ENCODE measurements at places on chromosomes 7 and 10.

- no peak for DNase-seq
Observed at GRCh38 chr10:124221356-124222317, 128.2 kb upstream of the CHST15 start.

DNA sequence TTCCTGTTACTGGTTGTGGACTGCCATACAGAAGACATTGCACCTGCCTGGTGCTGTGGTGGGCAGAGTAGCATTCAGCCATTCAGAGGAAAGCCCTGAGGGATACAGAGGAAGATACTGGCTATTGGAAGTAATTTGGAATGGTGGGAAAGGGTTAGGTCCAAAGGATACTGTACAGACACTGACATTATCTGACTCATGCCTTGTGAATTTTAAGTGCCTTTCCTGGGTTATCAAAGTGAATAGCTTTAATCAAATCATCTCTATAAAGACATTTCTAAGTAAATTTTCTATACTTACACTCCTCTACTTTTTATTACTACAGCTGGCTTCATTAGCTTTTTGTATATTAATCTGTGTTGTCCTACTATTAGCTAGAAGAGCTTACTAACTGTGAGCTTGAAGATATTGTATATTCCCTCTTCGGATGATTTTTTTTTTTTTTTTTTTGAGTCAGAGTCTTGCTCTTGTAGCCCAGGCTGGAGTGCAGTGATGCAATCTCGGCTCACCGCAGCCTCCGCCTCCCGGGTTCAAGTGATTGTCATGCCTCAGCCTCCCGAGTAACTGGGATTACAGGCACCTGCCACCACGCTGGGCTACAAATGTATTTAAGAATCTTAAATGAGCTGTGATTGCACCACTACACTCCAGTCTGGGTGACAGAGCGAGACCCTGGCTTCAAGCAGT, 186.5 kb downstream of the ADK start:
- DNase-seq: no peak

GRCh38 chr7:116185956-116186355, 24.4 kb upstream of the TES start:
- no peak for DNase-seq

DNA sequence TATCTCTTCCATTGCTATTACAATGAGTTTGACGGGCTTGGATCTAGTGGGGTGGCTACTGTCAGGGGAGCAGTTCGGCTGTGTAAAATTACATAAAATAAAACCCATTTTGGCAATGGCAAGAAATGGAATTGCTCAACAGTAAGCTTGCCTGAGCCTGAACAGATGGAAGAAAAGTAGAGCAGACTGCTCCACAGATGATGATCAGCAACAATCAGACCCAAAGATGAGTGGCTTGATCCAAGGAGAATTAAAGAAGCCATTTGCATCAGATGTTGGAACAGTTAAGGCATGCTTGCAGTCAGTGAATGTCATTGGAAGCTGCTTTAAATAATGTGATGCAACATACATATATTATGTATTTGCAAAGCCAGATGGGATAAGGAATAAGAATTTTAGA, 256.6 kb upstream of the SMIM30 start:
- DNase-seq: no peak

DNA sequence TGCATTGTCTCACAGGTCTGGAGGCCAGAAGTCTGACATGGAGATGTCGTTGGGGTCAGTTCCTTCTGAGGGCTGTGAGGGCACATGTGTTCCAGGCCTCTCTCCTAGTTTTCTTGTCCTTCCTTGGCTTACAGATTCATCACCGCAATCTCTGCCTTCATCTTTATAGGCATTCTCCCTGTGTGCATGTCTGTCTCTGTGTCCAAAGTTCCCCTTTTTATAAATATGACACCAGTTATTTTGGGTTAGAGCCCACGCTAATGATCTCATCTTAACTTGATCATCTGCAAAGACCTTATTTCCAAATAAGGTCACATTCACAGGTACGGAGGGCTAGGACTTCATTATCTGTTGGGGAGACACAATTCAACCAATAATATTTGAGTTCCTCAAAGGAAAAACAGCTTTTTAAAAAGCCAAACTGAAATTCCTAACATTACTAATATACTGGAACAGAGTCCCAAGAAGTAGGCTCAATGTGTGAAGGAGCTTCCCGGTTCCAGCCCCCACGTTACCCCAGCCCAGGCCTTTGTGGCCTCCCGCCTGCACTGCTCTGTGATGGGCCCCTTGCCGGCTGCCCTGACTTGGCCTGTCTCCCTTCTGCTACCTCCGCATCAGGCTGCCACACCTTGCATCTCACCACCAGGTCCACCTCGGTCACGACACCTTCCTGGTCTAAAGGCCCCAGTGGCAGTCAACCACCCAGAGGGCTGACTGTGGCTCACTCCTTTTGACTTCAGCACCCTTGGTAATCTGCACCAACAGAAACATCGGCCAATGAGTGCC, 142.7 kb downstream of the KCNMA1 start:
- no peak for DNase-seq

GRCh38 chr10:51894771-51895578, 195.6 kb upstream of the CSTF2T start:
- DNase-seq: no peak

- DNase-seq: no peak
Observed at GRCh38 chr7:44134943-44135628, 6.0 kb downstream of the MYL7 start.

GRCh38 chr7:139731802-139732470, 45.9 kb downstream of the HIPK2 start:
- no peak for DNase-seq

GRCh38 chr10:43261578-43262396, 5.1 kb downstream of the RASGEF1A start:
- no peak for DNase-seq

GRCh38 chr10:114396464-114396863, 7.8 kb downstream of the AFAP1L2 start:
- no peak for DNase-seq

- no peak for DNase-seq
Observed at GRCh38 chr7:20293336-20293735, 37.4 kb upstream of the ITGB8 start.

GRCh38 chr7:158638001-158638400, 50.4 kb upstream of the PTPRN2 start:
- DNase-seq: no peak

DNA sequence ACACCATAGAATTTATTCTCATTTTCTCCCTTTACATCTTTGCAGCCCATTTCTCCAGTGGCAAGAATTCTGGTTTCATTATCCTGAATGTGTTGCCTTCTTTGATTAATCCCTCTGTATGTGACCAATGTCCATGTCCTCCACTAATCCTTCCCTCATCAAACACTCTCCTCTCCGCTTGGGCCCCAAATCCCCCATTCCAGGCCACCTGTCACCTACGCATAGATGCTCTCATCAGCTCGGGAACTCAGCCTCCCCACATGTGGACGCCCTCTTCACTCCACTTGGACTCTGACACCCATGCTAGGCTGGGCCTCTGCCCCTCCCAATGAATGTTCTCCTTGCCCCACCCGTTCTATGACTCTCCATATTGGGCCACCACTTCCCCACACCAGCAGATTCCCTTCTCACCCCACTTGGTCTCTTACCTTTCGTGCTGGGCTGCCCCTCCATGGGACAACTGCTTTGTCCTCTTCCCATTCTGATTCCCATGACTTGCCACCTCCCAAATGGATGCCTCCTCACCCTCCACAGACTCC, 18.7 kb upstream of the RBM20 start:
- no peak for DNase-seq

GRCh38 chr10:34083567-34083966, 731.5 kb downstream of the PARD3 start:
- no peak for DNase-seq

GRCh38 chr10:121975295-121976086, 474 bp upstream of the NSMCE4A start:
- DNase-seq: no peak
